GM12864 (cell line): ENCODE measurements at places on chromosomes 7 and 10.

GRCh38 chr7:105297985-105298384 is 90.7 kb downstream of the SRPK2 start:
- DNase-seq: no peak

GRCh38 chr7:78620920-78621319 is 822.3 kb downstream of the PHTF2 start:
- no peak for DNase-seq

GRCh38 chr7:130309986-130310385 is 17.0 kb downstream of the CPA4 start:
- peak; percentile 49 for DNase-seq

- DNase-seq: no peak
These were observed 133.1 kb upstream of the EEPD1 start for GRCh38 chr7:36019980-36020379.

DNA sequence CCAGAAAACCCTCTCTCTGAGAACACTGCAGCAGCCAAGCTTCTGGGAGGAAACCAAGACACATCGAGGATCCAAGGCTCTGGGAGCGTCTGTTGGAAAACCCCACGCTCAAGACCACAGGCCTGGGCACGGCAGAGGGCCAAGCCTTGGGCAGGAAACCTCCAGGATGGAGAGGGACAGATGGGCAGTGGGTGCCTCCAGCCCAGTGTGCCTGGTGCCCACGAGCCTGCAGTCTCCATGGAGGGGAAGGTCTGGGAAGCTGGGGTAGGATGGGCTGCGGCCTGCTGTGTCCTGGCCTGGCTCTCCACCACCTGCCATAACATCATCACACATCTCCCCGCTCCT is 96.1 kb downstream of the FAM53B start:
- no peak for DNase-seq

- no peak for DNase-seq
These were observed 26.7 kb upstream of the CUX1 start for GRCh38 chr7:101790566-101791293.

DNA sequence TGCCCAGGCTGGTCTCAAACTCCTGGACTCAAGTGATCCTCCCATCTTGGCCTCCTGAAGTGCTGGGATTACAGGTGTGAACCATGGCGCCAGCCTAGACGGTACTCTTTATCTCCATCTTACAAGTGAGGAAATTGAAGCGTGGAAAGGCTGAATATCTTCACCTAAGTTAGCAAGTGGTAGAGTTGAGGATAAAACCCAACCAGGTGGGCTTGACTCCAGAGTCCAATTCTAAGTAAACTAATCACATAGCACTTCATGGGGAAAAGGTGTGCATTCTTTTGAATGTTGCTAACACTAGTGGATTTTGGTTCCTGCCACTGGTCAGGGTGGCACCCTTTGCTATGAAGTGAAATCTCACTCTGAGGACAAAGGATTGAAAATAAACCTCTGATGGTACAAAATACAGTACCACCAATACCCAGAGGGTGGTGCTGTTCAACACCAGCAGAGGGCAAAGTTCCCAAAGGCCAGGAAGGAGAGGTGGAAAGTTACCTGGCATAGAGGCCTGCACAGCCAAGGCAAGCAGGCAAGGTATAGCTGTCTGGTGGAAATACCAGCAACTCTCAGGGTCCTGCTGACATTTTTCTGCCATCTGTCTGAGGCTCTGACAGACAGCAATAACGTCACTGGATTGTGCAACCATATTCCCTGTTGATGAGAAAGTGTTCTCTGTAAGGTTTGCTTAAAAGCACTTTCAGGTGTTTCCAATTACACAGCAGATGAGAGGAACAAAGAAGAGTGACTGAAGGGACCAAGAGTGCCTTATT is 17.6 kb downstream of the ZDHHC16 start:
- no peak for DNase-seq
